ENCODE measurements at places on chromosomes 4 and X.

DNA sequence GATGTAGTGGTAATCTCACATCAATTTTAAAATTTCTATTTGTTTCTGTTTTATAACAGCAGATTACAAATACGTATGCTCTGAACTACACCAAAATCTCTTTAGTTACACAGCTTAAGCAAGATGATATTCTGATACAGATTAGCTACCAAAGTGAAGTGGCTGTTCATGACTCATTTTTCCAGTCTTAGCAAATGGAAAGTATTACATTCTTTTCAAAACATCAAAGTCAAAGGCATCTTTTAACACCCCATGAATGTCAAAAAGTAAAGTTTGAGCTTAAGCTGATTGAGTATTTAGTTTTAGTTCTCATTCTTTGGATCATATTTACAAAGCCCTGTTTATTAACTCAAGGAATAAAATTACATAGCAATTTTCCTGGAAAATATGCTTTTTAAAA is 6.6 kb upstream of the HPGDS start:
- no peaks in the 10 kb centered on the region for H3K4me1 ChIP-seq
- no peak overlapping the region for H3K27ac ChIP-seq
- H3K27me3 ChIP-seq, result no peaks in the 10 kb centered on the region
- no peak for DNase-seq
- no peak overlapping the region for H3K4me3 ChIP-seq
- no peaks in the 10 kb centered on the region for H3K36me3 ChIP-seq

GRCh38 chrX:103883533-103883932 is 51.5 kb upstream of the RAB9B start:
- no peak for DNase-seq
- H3K27ac ChIP-seq, result no peak overlapping the region
- H3K36me3 ChIP-seq, result no peaks in the 10 kb centered on the region

DNA sequence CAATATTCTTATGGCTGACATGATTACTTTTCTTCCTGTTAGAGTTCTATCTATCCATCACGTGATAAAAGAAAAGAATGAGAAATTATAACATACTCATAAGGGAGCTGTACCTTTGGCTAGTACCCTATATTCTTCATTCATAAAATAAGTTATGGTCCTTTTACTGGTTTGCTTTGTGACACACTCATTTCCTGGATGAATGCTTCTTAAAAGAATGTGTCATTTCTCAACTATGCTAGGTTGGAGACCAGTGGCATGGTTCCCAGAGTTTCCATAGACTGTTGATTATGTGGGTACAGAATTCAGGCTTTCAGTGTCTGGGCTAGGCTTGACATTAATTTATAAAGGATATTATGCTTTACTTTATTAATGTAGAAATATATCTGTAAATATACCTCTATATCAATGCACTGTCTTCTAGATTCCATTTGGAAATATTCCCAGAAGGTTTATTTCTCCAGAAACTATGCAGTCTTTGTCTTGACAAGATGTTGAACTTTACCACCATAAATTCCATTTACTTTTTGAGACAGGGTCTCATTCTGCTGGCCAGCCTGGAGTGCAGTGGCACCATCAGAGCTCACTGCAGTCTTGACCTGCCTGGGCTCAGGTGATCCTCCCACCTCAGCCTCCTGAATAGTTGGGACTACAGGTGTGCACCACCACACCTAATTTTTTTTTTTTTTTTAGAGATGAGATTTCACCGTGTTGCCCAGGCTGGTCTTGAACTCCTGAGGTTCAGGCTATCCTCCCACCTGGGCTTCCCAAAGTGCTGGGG is 23.8 kb downstream of the NUDT6 start:
- H3K27me3 ChIP-seq, result no peaks in the 10 kb centered on the region
- no peak overlapping the region for H3K4me3 ChIP-seq
- H3K36me3 ChIP-seq, result no peaks in the 10 kb centered on the region

DNA sequence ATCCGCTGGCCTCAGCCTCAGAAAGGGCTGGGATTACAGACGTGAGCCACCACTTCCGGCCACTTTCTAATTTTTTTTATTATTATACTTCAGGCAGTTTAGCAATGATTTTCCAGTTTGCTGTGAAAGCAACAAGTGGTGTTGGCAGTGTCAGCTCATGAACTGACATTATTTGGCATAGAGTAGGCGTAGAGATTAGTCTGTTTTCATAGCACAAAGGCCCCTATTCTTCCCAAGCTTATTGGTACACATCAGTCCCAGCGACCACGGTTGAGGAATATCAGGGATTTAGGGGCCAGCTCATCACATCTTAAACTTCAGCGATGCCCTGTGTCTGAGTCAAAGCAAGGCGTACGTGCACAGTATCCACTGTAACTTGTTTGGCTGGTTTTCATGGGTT is 53.0 kb upstream of the RASSF6 start:
- no peaks in the 10 kb centered on the region for H3K27me3 ChIP-seq
- H3K36me3 ChIP-seq, result no peaks in the 10 kb centered on the region
- no peaks in the 10 kb centered on the region for H3K4me1 ChIP-seq
- H3K27ac ChIP-seq, result no peak overlapping the region
- H3K4me3 ChIP-seq, result no peak overlapping the region

DNA sequence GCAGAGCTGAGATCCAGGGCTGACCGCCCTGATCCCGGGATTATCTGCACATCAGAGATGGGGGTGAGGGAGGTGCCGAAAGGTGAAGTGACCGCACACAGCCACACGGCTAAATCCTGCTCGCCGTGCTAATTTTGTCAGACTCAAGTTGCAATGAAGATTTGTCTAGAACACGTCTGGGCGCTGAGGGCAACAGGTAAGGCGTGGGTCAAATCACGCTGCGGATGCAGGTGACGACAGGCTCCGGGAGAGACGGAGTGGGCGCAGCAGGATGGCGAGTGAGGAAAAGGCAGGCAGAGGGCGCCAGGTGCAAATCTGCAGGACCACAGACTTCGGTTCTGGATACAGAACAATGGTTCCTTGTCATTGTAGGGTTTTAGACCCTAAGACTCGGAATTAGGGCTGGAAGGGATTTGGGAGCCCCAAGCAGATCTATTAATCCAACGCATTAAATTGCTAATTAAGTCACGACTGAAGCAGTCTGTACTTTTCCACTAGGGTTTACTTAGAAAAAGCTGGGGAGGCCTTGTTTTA is 1.9 kb upstream of the TBC1D14 start:
- DNase-seq, result peak; percentile 75
- peaks cover 4% of the 10 kb centered on the region for H3K4me1 ChIP-seq
- no peak overlapping the region for H3K4me3 ChIP-seq
- no peaks in the 10 kb centered on the region for H3K36me3 ChIP-seq
- no peak overlapping the region for H3K27ac ChIP-seq
- H3K27me3 ChIP-seq, result no peaks in the 10 kb centered on the region

DNA sequence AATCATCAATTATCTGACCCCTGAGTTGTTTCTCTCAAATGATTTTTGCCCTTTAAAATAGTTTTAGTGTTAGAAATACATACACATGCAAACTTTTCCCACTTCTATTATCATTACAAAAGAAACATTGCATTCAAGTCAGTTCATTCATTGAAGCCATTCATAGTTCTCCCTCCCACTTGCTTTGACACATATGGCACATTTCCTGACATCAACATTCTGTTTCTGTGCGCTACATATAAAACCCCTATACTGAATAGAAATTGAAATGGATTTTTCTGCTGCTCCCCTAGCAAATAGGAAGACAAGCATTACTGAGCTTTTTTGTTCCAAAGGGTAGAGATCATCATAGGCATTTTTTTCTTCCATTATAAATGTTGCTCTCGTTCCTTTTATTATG is 497.9 kb upstream of the PCDH10 start:
- H3K4me3 ChIP-seq, result no peak overlapping the region
- H3K27ac ChIP-seq, result no peak overlapping the region
- no peaks in the 10 kb centered on the region for H3K27me3 ChIP-seq
- no peaks in the 10 kb centered on the region for H3K4me1 ChIP-seq

DNA sequence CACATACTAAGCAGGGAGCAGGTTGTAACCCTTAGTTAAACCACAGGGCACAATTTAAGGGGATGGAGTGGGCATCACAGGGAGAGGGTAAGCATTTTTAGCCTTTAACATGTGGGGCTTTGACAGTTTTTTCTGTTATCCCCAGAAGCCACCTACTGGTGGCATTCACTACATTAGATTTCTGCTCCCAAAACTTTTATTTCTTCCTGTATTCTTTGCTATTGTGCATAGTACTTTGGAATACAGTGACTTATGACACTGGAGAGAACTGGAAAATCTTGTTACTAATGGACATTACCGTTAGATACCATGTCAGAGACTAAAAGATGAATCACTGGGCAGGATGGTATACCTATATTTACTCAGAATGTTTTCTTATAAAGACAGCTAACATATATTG is 7.3 kb downstream of the TRIM75 start:
- DNase-seq, result no peak
- H3K4me3 ChIP-seq, result no peak overlapping the region
- H3K27me3 ChIP-seq, result no peaks in the 10 kb centered on the region
- H3K36me3 ChIP-seq, result no peaks in the 10 kb centered on the region

- no peak overlapping the region for H3K4me3 ChIP-seq
- H3K36me3 ChIP-seq, result no peaks in the 10 kb centered on the region
- DNase-seq, result no peak
- no peaks in the 10 kb centered on the region for H3K27me3 ChIP-seq
Observed at GRCh38 chrX:123217077-123217476, 33.0 kb downstream of the GRIA3 start.

GRCh38 chr4:76733068-76733771 is 164.7 kb downstream of the SOWAHB start:
- H3K4me3 ChIP-seq, result no peak overlapping the region
- DNase-seq, result no peak
- H3K27me3 ChIP-seq, result no peaks in the 10 kb centered on the region

DNA sequence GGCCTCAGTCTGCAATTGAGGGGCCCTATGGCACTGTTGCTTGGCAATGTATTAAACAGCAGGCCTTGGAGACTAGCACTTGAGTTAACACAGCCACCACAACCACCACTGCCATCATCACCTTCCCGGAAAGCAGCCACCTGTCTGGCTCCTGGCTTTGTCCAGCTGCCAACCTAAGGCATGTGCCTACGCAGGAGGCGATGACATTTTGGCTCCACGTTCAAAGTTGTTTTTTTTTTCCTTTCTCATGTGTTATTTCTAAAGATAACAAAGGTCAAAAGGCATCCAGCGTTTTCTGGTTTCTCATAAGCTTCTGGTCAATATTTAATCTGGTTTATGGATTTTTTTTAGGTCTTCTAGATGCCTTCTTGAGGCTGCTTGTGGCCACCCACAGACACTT is 7.5 kb downstream of the CLDN2 start:
- H3K36me3 ChIP-seq, result no peaks in the 10 kb centered on the region
- H3K4me1 ChIP-seq, result no peaks in the 10 kb centered on the region
- DNase-seq, result no peak
- no peak overlapping the region for H3K4me3 ChIP-seq

GRCh38 chrX:444305-444704 is 57.6 kb upstream of the PPP2R3B start:
- H3K27me3 ChIP-seq, result no peaks in the 10 kb centered on the region
- no peak overlapping the region for H3K27ac ChIP-seq
- H3K4me3 ChIP-seq, result no peak overlapping the region
- no peak for DNase-seq

GRCh38 chr4:41701983-41702382 is 46.5 kb downstream of the PHOX2B start:
- no peaks in the 10 kb centered on the region for H3K27me3 ChIP-seq
- no peaks in the 10 kb centered on the region for H3K36me3 ChIP-seq
- no peak overlapping the region for H3K4me3 ChIP-seq
- no peak for DNase-seq

DNA sequence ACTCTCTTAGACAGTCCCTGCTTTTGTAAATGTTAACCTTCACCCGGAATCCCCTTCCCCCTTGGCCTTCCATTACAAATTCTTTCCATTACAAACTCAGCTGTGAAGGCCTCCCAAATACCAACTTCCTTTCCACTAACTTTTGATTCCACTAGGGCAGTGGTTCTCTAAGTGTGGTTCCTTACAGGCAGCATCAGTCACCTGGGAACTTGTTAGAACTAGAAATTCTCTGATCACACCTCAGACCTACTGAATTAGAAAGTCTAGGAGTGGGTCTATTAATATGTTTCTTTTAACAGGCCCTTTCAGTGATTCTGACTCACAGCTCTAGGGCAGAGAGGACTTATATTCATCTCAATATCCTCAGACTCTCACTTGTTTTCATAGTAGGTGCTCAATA is 19.0 kb upstream of the MRPL1 start:
- no peak overlapping the region for H3K27ac ChIP-seq
- H3K4me3 ChIP-seq, result no peak overlapping the region
- H3K27me3 ChIP-seq, result no peaks in the 10 kb centered on the region
- H3K4me1 ChIP-seq, result no peaks in the 10 kb centered on the region
- DNase-seq, result no peak

DNA sequence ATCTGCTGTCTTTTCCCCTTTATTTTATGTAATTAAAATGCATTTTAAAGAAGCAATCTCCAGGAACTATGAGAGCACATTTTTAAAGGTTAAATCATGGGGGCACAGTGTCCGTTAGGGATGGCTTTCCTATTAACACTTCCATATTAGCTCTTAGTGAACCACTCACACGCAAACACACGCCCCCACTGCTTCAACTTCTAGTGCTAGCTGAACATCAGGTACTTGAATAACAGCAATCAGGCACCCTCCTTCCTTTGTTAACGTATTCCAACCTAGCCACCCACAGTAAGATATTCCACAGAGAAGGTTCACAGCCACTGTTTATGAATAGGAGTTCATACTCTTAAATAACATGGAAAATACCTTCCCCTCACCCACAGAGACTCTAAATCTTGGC is 9.3 kb downstream of the TMEM255A start:
- H3K27me3 ChIP-seq, result no peaks in the 10 kb centered on the region
- no peak overlapping the region for H3K27ac ChIP-seq
- no peak overlapping the region for H3K4me3 ChIP-seq
- no peaks in the 10 kb centered on the region for H3K4me1 ChIP-seq
- H3K36me3 ChIP-seq, result no peaks in the 10 kb centered on the region

- no peaks in the 10 kb centered on the region for H3K36me3 ChIP-seq
- H3K27ac ChIP-seq, result no peak overlapping the region
- no peaks in the 10 kb centered on the region for H3K4me1 ChIP-seq
- H3K4me3 ChIP-seq, result no peak overlapping the region
Observed at GRCh38 chr4:14528918-14529317, 473.4 kb upstream of the CPEB2 start.

DNA sequence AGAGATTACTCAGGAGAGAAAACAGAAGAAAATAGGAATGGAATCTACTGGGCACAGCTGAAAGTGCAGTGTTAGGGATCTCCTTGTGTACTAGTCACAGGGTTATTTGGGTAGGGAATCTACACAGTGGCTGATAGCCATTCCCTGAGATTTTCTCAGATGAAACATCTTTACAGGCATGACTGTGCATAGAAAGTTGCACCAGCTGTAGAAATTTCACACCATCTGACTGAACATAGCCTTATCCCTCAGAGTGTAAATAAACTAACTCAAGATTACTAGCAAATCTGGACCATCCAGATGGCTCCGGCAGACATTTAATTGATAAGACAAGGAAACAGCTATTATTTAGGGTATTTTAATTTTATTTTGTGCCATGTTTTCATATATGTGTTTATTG is 2053.5 kb upstream of the TENM3 start:
- H3K36me3 ChIP-seq, result no peaks in the 10 kb centered on the region
- no peaks in the 10 kb centered on the region for H3K4me1 ChIP-seq
- H3K27me3 ChIP-seq, result no peaks in the 10 kb centered on the region
- no peak overlapping the region for H3K27ac ChIP-seq

GRCh38 chr4:145234091-145234706 is 53.8 kb upstream of the OTUD4 start:
- no peaks in the 10 kb centered on the region for H3K4me1 ChIP-seq
- peak; percentile 65 for DNase-seq
- H3K27ac ChIP-seq, result no peak overlapping the region
- no peaks in the 10 kb centered on the region for H3K36me3 ChIP-seq
- no peak overlapping the region for H3K4me3 ChIP-seq

GRCh38 chr4:25936696-25937095 is 22.7 kb downstream of the SMIM20 start:
- H3K27ac ChIP-seq, result no peak overlapping the region
- no peaks in the 10 kb centered on the region for H3K27me3 ChIP-seq
- H3K36me3 ChIP-seq, result no peaks in the 10 kb centered on the region
- H3K4me1 ChIP-seq, result no peaks in the 10 kb centered on the region
